ENCODE measurements at places on chromosomes 5 and 9. TPM values are rescaled to one million over a fixed set of nuclear protein-coding genes. Genes with fewer than 3 reads are reported as not detected.
A peak's percentile ranks its signal among the peaks of the same experiment; 100 is the strongest.

- H3K36me3 ChIP-seq, result no peaks in the 10 kb centered on the region
- no peak for DNase-seq
- H3K27ac ChIP-seq, result no peak overlapping the region
- peaks cover 73% of the 10 kb centered on the region for H3K27me3 ChIP-seq
- no peak overlapping the region for H3K4me3 ChIP-seq
- H3K4me1 ChIP-seq, result peaks cover 23% of the 10 kb centered on the region
Measured at GRCh38 chr9:132577119-132577518, 5.3 kb upstream of the BARHL1 start.

GRCh38 chr5:38639377-38640358 lies 83.2 kb upstream of the LIFR start:
- peak overlapping the region; percentile 29 for H3K27ac ChIP-seq
- no peaks in the 10 kb centered on the region for H3K27me3 ChIP-seq
- no peak overlapping the region for H3K4me3 ChIP-seq
- H3K4me1 ChIP-seq, result peaks cover 24% of the 10 kb centered on the region
- no peak for DNase-seq

DNA sequence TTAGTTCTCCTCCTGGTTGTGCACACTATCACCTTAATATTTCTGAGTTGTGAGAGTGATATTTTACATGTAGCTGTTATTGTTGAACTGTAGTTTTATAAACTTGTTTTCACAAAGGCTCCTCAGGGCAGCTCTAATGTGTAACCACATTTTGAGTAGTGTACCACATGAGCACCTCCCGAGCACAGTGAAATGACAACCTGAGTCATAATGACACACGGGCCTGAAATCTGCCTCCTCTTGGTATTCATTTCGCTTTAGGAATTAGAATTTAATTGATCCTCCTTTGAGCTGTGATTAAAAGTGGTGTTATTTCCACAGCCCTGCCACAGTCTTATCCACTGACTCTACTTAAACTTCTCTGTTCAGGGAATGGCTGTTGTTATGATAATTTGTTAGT lies 7.9 kb downstream of the MTRR start:
- H3K36me3 ChIP-seq, result peaks cover 14% of the 10 kb centered on the region
- no peak overlapping the region for H3K27ac ChIP-seq
- no peaks in the 10 kb centered on the region for H3K27me3 ChIP-seq
- H3K4me3 ChIP-seq, result no peak overlapping the region
- no peak for DNase-seq

The SGCD gene
- polyA plus RNA-seq, result 7.8 TPM

The CACNA1B gene
- 20.8 TPM for polyA plus RNA-seq

Data from spinal cord (tissue), 10 donors.